PC-9 (cell line): ENCODE measurements at places on chromosomes 2 and 18. TPM values are rescaled to one million over a fixed set of nuclear protein-coding genes. Genes with fewer than 3 reads are reported as not detected.

GRCh38 chr18:76932026-76932819 is 109.9 kb downstream of the ZNF236 start:
- DNase-seq, result no peak

GRCh38 chr2:170455617-170456426 is 259.3 kb upstream of the SP5 start:
- DNase-seq, result no peak

FSHR gene
- total RNA-seq, result not detected in 2 replicates

GPR35 gene
- total RNA-seq, result 1.1 and 2.5 TPM in 2 replicates

SCYGR4 gene
- not detected in 2 replicates for total RNA-seq

CTAGE1 gene
- not detected in 2 replicates for total RNA-seq
